ENCODE measurements at places on chromosomes 1 and 21.
A peak's percentile ranks its signal among the peaks of the same experiment; 100 is the strongest.

GRCh38 chr21:14771593-14771992 is 225.5 kb upstream of the SAMSN1 start:
- no peak for DNase-seq

GRCh38 chr1:24126018-24126671 is 14.2 kb upstream of the MYOM3 start:
- no peak for DNase-seq

GRCh38 chr1:22121421-22121911 is 21.4 kb downstream of the WNT4 start:
- DNase-seq, result no peak

GRCh38 chr1:41268154-41268770 is 26.2 kb upstream of the SCMH1 start:
- peak; percentile 80 for DNase-seq

- no peak for DNase-seq
Observed at GRCh38 chr1:85289848-85290335, 13.5 kb upstream of the BCL10 start.

GRCh38 chr1:180675586-180675985 is 43.8 kb downstream of the XPR1 start:
- no peak for DNase-seq

DNA sequence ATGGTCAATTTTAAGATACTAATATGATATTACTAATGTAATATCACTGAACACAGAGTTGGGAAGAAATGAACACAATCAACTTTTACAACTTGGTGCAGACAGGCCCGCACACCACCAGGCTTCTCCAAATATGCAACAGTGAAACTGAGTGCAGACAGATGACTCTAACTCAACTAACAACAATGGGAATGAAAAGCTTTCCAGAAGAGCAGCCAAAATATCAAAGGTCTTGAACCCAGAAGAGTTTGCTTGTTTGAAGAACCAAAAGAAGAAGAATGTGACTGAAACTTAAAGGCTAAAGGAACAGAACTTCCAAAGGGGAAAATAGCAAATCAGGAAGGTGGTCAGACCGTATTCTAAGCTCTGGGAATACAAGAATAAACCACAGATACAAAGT is 89.8 kb upstream of the COL11A1 start:
- DNase-seq, result no peak

GRCh38 chr1:46039571-46040052 is 92.8 kb downstream of the PIK3R3 start:
- DNase-seq, result no peak

GRCh38 chr1:167409183-167409582 is 109.1 kb downstream of the CD247 start:
- DNase-seq, result no peak

- DNase-seq, result no peak
Observed at GRCh38 chr1:18641005-18641941, 10.6 kb downstream of the PAX7 start.

GRCh38 chr1:205042911-205043806 is at the start of gene CNTN2:
TSS of gene CNTN2 (plus strand) at chr1:205043212. CDS start at chr1:205053186, 9,974 bp downstream.
- no peak for DNase-seq

DNA sequence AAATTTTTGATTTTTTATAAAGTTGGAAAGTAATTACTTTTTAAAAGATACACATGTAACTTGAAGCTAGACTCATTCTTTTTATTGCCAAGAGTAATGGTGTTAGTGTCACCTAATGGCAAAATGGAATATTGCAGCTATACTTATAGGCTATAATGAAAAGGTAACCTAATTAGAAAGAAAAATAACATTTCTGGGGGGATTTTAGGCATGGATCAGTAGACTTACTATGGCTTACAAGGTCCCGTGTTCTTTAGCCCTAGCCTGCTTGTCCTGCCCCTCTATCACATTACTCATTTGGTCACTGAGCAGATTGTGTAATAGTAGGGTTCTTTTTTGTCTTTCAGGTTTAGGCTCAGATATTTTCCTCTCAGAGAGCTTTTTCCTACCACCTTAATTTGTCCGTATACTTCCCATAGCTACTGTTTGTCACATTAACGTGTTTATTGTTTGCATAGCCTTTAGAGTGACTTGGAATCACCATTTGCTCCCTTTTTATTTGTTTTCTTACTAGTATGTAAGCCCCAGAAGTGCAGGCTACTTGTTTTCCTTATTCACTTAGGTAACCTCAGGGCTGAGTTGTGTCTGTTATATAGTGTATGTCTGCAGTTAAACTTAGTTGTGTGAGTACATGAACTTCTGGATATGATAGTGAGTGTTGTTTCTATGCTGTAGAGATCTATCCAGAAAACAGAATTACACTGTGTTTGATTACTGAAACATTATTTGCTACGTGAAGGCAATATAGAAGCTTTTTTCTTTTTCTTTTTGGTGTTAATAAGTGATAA is 58.7 kb downstream of the RABGAP1L start:
- peak; percentile 8 for DNase-seq

DNA sequence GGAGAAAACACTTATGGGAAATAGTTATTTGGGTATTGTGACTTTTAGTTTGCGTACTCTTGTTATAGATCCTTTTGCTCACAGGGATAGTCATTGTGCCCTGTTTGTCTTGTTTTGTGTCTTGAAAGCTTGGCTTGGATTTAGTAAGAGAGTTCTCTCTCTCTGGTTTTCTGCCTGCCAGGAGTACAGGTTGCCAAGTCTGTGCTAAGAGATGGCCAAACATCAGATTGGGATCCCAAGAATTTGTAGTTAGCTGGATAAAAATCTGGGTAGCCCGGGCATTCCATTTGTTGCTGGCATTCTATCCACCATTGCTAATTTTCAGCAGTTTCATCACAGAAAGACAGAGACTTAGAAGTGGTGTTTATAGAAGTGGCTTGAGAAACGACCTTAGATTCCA is 222.2 kb downstream of the NRIP1 start:
- no peak for DNase-seq

DNA sequence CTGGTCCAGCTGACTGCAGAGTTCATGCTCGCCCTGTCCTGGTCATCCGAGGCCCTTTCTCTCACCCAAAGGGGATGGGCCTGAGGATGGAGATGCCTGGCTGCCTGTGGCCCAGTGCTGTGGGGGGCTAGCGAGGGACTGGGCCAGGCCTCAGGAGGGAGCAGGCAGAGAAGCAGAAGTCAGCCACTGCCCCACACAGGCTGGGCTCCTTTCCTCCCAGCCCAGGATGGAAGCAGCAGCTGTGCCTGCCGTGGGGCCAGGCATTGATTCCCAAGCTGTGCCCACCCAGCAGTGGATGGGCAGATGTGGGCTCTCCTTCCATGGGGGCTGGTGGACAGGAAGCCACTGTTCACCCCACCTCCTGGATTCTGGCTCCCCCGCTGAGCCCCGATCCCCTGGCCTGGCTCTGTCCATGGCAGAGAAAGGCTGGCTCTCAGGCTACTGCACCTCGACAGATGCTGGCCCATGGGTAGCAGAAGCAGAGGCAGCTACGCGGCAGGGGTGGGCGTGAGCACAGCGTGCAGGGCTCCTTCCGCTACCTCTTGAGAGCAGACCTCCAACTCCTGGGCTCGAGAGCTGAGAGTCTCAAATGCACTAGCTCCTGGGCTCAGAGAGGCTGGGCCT is 24.6 kb downstream of the RUNX3 start:
- no peak for DNase-seq

- no peak for DNase-seq
Observed at GRCh38 chr1:172377565-172377964, 42.9 kb upstream of the C1orf105 start.

DNA sequence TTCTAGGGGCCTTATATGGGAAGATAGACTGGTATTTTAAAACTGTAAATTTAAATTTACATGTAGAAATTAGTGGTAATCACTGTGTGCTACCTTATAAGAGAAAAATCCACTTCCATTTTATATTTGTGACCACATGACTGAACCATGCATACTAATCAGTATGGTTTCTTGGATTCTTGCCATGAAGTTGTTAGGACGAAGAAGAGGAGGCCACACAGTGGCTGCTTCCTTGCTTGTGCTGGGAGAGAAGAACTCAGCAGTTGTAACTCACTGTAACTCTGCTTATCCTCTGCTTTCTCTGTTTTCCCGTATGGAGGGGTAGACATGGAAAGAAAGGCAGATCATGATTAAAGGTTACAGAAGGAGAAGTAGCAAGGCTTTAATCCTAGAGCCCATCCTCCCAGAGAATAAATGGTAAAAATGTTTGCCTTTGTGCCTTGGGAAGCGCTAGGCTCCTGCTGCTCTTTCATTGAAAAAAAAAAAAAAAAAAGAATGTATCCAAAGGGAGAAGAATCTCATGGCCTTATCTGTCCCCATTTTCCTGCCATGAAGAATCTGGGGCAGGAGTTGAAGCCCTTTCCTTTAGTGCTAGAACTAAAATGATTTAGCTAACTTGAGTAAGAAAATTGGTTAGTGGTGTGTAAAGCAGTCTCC is 32.4 kb downstream of the KCTD3 start:
- DNase-seq, result no peak

- no peak for DNase-seq
Observed at GRCh38 chr21:28671549-28672195, 321.0 kb downstream of the LTN1 start.

- DNase-seq, result no peak
Observed at GRCh38 chr1:161973924-161974845, 49.5 kb downstream of the OLFML2B start.

GRCh38 chr1:9539829-9540550 is 725 bp downstream of the SLC25A33 start:
- no peak for DNase-seq

DNA sequence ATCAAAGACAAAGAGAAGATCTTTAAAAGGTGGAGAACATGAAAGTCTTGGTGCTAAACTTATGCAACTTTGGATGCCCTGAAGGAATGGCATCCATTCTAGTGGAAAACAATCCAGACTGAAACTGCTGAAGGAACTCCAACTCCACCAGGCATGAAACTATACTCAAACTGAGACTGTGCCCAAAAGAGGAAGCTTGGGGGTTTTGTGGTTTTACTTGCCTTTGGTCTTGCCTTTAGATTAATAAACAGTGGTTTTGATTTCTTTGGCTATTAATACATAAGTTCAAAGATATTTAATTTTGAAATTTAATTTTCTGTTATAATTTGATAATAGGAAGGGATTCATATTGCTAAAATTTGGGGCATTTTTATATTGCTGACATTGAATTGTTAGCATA is 17.4 kb upstream of the SLC30A10 start:
- no peak for DNase-seq

GRCh38 chr1:230710543-230710904 is 3.4 kb downstream of the AGT start:
- no peak for DNase-seq

- no peak for DNase-seq
Observed at GRCh38 chr1:201597551-201598230, 58.8 kb downstream of the NAV1 start.

- peak; percentile 36 for DNase-seq
Observed at GRCh38 chr1:90579212-90579802, 137.8 kb downstream of the BARHL2 start.

- no peak for DNase-seq
Observed at GRCh38 chr1:198467342-198467741, 73.1 kb downstream of the ATP6V1G3 start.

DNA sequence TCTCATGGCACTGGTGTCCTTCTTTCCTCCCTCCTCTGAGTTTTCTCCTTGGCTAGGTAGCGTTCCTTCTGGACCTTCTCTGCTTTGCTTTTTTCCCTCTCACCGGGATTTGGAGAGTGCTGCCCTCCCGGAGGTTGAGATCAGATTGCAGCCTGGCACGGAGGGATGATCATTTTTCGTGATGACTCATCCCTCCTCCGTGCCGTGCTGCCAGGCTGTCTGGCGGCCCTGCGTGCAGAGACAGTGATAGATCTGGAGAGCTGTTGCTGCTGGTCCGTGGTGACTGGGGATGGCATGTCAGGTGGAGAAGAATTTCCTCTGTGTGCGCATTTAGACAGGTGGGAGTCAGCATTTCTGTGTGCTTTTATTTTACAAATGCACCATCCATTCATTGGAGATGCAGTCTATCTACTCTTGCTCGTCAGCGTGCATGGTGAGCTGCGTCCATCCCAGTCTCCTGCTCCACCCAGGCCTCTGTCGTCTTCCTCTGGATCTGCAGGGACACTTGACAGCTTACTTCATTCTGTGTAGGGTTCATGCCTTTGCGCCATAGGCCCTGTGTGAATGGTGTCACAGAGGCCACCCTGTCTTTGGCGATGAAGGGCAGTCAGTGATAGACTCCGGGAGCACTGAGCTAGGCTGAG is 104.4 kb downstream of the PCBP3 start:
- DNase-seq, result no peak

- peak; percentile 41 for DNase-seq
Observed at GRCh38 chr1:207619871-207620542, 24.9 kb upstream of the CR1L start.

GRCh38 chr1:115925467-115925866 is 50.8 kb upstream of the SLC22A15 start:
- no peak for DNase-seq

DNA sequence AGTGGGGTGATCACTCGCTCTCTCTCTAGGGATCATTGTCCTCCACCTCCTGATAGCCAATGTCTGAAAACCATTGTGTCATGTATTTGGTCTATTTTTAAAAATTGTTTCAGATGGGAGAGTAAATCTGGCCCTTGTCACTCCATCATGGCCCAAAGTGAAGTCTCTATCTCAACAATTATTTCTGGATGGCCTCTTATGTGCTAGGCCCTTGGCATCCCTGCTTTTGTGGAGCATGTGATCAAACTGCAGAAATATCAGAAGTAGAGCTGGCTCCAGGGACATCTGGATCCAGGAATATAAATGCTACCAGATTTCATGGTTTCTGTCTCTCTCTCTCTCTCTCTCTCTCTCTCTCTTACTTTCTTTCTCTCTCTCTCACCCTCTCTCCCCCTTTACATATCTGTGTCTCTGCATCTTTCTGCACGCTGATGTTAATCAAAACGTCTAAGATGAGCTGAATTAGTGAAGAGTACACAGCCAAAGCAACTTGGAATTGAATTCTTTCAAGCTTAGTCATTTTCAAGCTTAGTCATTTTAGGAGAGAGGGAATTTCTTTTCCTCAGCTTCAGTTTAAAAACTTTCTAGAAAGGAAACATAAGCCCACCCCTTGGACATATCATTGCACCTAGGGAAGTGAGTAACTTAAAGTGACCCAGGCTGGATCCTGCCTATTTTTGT is 47.4 kb upstream of the DOCK7 start:
- no peak for DNase-seq

GRCh38 chr1:22494943-22495579 is 43.4 kb downstream of the ZBTB40 start:
- DNase-seq, result no peak

GRCh38 chr1:53089478-53090226 is 27.6 kb downstream of the PODN start:
- peak; percentile 97 for DNase-seq

GRCh38 chr1:53799141-53799540 is 39.0 kb downstream of the NDC1 start:
- no peak for DNase-seq

GRCh38 chr1:240732390-240732789 is 120.4 kb upstream of the GREM2 start:
- DNase-seq, result peak; percentile 73

DNA sequence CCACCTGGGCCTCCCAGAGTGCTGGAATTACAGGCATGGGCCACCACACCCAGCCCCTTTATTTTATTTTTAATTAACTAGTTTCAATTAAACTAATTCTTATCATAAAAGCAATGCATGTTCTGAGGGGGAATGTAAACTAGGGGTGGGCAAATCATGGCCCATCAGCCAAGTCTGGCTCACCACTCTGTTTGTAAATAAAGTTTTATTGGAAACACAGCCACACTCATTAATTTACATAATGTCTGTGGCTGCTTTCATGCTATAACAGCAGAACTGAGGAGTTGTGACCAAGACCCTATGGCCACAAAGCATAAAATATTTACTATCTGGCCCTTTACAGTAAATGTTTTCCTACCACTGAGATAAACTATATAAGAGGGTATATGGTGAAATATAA is 28.7 kb upstream of the IPO9 start:
- DNase-seq, result no peak

- DNase-seq, result peak; percentile 54
Observed at GRCh38 chr1:24155011-24155782, 12.3 kb upstream of the IL22RA1 start.
